Urinary bladder (tissue), 4 donors: ENCODE measurements at places on chromosomes 6 and 20.

- DNase-seq = no peak
Observed at GRCh38 chr20:834151-834746, 734 bp downstream of the FAM110A start.

GRCh38 chr6:36297511-36297910 is 27.7 kb downstream of the PNPLA1 start:
- no peak for DNase-seq

GRCh38 chr6:12653486-12653885 is 63.1 kb upstream of the PHACTR1 start:
- no peak for DNase-seq

DNA sequence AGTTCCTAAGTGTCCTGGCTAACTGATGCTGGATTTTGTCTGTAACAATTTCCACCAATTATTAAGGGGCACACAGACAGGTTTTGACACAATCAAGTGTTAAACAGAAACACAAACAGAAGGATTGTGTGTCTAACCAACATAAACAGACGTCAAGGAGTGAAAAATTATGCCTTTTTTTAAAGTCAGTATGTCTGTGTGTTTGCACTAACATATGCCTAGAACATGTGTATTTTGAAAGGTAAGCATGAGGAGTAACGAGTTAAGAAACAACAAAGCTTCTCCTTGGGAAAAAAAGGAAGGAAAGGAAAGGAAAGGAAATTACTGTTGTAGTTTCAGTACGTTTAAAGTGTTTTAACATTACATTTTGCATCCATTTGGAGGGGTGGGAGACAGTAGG is 466.3 kb upstream of the ID4 start:
- DNase-seq = no peak

GRCh38 chr6:156955494-156956183 is 178.5 kb downstream of the ARID1B start:
- no peak for DNase-seq

GRCh38 chr6:51265426-51265825 is 446.8 kb downstream of the TFAP2B start:
- DNase-seq = no peak

DNA sequence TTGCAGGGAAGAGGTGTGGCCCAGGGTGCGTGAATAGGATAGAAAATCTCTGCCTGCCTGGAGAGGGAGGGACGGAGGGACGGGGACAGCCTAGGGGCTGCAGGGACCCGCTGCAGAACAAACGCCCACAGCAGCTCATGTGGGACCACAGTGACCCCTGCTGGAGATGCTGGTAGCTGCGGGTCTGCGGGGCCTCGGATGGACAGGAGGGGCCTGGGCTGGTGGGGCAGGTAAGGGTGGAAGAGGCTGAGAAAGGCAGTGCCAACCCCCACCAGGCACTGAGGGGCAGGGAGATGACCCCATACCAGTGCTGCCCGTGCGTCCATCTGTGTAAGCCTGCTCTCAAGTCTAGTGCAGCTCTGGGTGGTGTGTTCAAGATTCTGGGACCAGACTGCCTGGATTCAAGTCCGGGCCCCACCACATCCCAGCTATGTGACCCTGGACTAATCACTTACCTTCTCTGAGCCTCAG is 39.4 kb downstream of the KIAA1755 start:
- no peak for DNase-seq

DNA sequence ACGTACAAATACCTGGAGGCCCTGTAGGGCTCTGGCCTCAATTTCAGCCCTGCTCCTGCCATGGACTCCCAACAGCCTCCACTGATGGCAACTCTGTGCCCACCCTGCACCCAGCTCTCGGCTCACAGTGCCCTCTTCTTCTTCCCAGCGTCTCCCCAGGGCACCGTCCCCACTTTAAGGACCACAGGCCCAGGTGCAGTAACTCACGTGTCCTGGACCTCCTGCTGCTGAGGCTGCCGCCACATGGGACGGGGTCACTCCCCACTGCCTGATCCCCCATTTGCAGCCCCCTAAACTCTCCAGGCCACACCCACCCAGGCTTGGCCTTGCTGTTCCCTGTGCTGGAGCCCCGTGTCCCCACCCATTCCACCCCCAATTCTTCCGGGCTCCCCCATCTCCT is 223.4 kb downstream of the PREX1 start:
- DNase-seq = no peak

DNA sequence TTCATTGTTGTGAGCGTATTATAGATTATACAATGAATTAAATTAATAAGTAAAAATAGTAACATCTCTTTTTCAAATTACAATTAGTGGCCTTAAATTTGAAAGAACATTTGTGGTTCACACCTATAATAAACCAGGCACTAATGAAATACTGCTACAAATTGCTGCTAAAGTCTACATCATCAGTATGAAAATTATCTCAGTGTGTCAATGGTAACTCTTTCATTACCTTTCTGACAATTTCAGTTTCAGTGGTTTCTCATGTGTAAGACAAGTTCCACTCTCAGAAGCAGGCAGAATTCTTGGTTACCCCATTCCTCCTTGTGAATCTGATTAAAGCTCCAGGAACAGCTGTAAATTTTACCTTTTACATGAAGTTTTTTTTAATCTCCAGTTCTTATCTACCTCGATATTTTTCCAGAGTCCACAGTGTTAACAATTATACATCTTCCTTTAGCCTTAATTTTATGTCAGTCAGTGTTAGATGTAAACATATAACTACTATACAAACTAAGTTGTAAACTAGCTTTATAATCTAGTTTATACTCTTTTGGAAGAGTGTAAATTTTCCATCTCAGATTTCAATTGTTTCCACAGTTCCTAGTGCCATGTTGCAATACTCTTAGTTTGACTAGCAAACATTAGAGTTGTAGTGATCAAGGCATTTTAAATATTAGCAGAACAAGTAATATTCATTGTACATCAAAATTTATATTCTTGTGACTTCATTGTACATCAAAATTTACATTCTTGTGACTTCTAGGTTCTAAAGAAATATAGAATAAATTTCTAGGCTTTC is 1038.4 kb downstream of the EPHA7 start:
- no peak for DNase-seq

- DNase-seq = no peak
Observed at GRCh38 chr6:43924222-43924702, 154.3 kb downstream of the VEGFA start.

GRCh38 chr6:121333196-121333595 is 1.1 kb downstream of the TBC1D32 start:
- DNase-seq = no peak

DNA sequence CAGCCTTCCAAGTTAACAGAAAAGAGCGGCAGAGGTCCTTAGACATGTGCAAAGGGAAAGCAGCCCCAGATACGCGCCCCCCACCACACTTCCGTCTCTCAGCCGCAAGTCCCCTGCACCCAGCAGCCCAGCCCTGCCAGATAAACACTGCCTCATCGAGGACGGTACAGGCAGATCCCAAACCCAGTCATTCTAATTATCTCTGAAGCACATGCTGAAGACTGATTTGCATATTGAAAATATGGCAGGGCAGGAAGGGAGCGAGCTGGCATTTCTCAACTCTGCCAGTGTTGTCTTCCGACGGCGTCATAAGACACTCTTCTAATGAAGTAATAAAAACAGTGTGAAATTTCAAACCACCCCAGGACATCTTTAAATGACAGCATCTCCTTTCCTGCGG is 122.8 kb upstream of the CDH4 start:
- DNase-seq = no peak

- no peak for DNase-seq
Observed at GRCh38 chr6:138197570-138197969, 20.7 kb downstream of the PBOV1 start.

- DNase-seq = no peak
Observed at GRCh38 chr6:14699803-14700601, 545.9 kb upstream of the JARID2 start.

GRCh38 chr20:59451641-59452040 is 151.2 kb downstream of the EDN3 start:
- no peak for DNase-seq

DNA sequence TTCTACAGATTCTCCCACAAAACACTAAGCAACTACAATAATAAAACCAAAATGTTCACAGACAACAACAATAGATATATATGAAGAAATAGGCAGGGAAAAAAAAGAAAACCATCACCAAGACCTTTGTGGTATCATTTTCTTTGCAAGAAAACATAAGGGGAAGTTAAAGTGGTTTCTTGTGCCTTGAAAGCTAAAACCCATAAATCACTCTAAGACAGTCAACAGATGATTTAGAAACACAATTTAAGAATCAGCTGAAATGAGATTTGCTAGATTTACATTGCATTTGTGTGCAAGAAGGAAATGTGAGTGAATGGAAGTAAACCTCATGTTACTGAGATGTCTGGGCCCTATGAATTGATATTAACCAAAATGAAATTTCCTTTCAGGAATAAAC is 1265.4 kb upstream of the GJE1 start:
- no peak for DNase-seq

DNA sequence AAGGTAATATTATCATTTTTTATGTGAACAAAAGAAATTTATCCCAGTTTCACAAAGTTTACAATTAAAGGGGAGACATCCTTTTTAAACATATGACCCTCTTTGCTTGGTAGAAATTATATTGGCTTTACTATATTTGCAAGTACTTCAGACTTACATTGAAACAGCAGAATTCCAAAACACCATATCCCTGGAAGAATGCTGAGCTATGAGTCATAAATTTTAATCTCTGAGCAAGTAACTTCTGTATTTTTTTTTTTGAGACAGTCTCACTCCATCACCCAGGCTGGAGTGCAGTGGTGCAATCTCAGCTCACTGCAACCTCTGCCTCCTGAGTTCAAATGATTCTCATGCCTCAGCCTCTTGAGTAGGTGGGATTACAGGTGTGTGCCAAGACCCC is 240.4 kb downstream of the TBC1D32 start:
- DNase-seq = no peak

- no peak for DNase-seq
Observed at GRCh38 chr6:22829070-22829469, 259.7 kb downstream of the HDGFL1 start.

GRCh38 chr6:113050979-113051378 is 703.8 kb downstream of the RFPL4B start:
- DNase-seq = no peak

DNA sequence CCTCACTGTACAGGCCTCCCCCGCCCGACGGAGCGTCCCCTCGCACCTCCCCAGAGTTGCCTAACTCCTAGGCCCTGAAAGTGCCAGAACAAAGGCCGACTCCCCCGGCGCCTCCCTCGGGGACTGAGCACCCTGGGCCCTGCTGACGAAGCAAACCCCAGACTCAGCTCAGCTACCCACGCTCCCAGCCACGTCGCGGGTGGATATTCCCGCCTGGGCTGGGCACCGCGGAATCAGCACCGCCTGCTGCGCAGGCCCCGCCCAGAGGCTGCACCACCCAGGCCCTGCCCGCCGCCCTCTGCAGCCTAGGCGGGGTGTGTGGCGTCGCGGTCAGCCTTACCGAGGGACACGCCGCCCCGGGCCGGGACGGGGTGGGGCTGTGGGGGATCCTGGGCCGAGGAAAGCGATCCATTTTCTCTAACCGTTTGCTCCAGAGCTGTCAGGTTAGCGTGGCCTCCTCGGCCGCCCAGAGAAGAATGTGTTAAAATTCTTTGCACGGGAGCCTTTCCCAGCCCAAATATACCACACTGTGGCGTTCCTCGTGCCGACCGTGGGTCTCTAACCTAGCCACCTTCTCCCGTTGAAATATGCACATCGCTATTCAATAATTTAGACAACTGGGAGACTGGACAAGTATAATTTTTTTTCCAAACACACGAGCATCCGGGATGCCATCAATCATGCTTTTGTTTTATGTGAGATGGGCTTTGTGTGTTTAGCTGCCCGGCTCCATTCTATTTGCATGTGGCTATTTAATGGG is 31.4 kb downstream of the TFAP2A start:
- no peak for DNase-seq

GRCh38 chr20:39047417-39047985 is 85.4 kb downstream of the DHX35 start:
- no peak for DNase-seq

DNA sequence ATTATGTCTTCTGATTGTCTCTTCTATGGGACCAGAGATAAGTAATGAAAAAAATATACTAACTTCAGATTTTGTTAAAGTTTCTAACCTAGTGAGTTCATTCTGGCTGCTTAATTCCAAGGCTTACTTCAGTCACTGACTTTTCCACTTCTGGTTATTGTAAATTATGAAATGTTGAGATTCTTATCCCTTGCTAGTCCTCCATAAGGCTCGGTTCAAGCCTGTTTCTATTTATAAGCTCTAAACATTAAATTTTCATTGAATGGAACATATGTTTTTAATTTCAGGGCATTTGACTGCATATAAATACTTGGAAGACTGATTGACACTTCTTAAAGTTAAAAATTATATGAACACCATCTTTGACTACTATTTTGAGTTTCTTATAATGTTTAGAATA is 23.6 kb upstream of the NKAIN2 start:
- DNase-seq = no peak

- DNase-seq = no peak
Observed at GRCh38 chr20:60365064-60365666, 406.9 kb downstream of the CDH26 start.

DNA sequence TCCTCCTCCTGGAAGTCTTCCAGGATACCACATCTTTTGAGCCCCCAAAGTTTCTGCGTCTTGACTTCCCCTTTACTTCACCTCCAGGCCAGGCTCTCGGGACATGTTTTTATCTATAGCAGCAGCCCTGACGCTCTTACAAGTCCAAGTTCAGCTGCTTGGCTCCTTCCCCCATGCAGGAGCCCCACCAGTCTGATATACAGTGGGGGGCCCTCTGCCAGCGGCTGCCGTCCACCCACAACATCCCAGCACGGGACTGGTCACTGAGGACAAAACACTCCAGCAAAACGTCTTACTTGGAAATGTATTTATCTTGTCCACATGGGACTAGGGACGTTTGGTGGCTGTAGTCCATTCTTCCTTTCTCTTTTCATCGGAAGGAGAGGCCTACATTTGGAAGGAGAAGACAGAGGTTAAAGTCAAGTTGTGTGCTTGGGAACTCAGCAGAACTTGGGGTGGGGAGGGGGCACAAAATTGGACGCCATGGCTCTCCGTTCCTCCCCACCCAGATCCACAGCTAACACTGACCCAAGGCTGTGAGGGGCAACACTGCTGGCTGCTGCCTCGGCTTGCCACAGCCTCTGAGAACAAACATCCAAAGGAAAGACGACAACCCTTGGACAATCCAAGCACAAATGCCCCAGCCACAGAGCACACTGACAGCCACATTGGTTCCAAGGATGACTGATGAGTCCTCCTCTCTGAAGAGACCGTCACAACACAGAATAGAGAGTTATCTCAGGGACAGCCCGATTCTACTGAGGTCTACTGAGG is 79.2 kb downstream of the PRND start:
- DNase-seq = no peak

GRCh38 chr6:22958677-22959076 is 389.3 kb downstream of the HDGFL1 start:
- no peak for DNase-seq

DNA sequence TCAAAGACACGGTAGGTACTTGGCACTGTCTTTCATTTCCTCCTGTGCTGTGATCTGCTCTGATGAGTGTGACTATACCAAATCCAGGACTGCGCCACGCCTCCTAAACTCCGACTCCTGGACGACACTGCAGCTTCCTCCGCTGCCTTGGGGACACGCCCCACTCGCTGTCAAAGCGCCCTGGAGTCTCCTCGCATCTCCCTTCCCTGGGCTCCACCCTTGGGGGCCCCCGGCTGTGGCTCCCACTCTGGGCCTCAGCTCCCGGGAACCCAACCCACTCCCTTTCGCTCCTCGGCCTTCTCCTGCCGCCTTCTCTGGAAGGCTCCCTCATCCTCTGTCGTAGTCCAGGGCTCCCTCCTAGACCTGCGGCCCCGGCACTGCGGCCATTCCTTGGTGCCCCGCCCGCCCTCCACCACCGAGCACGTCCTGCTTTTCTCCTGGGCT is 61.2 kb downstream of the RSPH3 start:
- peak; percentile 31 for DNase-seq

GRCh38 chr20:49892260-49892659 is 23.1 kb downstream of the SPATA2 start:
- DNase-seq = no peak

- DNase-seq = peak; percentile 33
Observed at GRCh38 chr6:30219244-30219643, 6.0 kb upstream of the TRIM26 start.
